ENCODE measurements at places on chromosomes 5 and 9. TPM values are rescaled to one million over a fixed set of nuclear protein-coding genes. Genes with fewer than 3 reads are reported as not detected.

- peak; percentile 91 for DNase-seq
Measured at GRCh38 chr5:124735169-124735858, 11.1 kb downstream of the ZNF608 start.

DNA sequence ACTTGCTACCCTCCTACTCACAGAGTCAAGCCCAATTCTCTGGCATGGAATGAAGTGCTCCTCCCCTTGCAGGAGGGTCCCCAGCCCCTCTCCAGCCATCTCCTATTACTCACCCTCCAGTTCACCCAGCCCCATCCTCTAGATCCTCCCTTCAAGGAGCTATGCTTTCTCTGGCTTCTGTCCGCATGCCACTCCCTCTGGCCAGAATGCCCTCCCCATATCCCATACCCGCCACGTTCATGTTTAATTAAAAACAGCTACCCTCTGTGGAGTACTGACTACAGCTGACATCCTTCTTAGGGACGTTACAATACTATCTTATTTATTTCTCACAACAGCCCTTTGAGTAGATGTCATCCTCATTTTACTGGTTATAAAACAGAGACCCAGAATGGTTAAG, 3.0 kb downstream of the F2R start:
- no peak for DNase-seq

DNA sequence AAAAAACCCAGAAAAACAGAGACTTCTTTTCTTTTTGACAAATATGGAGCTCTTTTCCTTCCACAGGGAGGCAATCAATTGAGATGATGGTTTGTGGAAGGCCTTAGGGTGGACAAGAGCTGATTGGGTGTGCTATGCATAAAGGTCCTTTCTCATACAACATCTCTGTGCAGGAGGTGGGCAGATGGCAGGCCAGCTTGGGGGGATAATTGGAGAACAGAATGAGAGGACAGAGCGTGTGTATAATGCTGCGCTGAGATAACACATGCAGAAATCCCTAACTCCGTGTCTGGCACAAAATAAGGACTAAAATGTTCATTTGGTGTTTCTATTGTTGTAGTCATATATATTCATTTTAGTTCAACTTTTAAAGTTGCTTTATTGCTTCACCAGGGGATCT, 159.0 kb upstream of the MEF2C start:
- no peak for DNase-seq

DNA sequence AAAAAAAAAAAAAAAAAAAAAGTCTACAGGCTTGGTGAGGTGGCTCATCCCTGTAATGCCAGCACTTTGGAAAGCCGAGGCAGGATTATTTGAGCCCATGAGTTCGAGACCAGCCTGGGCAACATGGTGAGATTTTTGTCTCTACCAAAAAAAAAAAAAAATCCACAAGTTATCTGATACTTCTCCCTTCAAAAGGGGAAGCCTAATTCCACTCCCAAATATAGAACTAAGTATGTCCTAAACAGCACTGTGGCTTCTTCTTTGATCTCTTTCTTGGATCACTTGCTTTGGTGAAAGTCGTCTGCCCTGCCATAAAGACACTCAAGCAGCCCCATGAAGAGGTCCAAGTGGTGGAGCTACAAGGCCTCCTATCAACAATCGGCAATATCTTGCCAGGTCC, 18.8 kb upstream of the STING1 start:
- no peak for DNase-seq

GRCh38 chr9:37856551-37856950, 47.4 kb downstream of the SLC25A51 start:
- DNase-seq = no peak

Gene SLC34A3
- total RNA-seq = not detected

Gene AK8
- 0.31 TPM for total RNA-seq

DNA sequence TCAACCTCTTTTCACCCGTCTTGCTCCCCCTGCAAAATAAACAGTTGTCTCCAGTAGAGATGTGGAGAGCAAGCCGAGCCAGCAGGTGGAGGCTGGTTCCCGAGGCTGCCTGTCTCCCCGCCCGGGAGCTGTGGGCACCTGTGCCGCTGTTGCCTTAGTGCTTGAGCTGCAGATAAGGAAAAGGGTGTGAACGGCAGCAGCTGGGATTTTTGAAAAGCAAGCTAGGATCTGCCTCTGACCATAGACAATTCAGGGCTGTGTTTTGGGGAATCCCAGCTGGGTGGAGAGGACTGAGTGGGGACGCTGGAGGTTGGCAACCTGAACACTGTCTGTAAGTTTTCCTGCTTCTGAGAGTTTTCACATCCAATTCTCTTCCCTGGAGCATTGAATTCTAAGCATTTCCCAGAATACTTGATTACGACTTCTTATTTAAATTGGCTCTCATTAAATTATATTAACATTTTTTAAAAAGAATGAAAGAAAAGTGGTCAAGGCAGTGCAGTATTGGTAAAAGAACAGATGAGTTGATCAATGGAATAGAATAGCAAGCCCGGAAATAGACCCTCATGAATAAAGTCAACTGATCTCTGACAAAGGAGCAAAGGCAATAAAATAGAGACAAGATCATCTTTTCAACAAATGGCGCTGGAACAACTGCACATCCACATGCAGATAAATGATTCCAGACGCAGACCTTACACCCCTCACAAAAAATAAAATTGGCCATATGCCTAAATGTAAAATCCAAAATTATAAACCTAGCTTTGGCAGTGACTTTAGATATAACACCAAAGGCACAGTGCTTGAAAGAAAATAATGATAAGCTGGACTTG, 9.7 kb downstream of the WNK2 start:
- DNase-seq = peak; percentile 72

GRCh38 chr9:134570151-134570621, 71.4 kb upstream of the COL5A1 start:
- DNase-seq = peak; percentile 83

DNA sequence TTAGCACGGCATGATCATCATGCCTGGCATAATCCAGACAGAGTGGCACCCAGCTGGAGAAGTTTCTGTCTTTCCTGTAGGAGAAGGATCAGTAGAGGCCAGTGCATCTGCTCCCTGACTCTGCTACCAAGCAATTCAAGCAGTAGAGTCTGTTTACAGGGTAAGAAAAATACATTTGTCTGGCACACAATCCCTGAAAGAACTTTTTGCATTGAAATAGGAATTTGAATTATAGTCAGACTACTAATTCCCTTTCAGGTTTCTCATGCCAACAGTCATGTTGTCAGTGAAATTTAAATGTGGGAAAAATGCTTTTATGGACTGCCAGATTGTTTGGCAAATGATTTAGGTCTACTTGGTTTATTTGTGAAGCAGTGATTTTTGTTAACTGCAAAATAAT, 125.6 kb downstream of the RAB3C start:
- peak; percentile 2 for DNase-seq

Gene SLC6A19
- total RNA-seq = not detected

Gene ACOT12
- total RNA-seq = not detected

DNA sequence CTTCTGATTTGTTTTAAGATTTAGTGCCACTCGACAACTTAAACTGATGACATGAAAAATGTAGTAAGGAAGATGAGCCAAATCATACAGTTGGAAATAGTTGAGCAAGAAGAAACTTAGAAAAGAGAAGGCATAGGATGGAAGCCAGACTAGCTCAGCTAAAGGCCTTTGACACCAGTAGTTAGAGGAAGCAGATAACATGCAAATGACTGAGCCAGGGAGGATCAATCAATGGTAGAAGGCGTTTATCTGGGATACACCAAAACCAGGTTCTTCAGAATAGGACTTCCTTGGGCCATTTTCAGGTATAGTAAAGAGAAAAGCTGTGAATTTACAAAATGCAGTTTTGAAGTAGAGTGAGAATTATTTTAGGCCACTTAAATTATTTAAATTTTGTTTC, 3.2 kb downstream of the TDRD7 start:
- DNase-seq = no peak

GRCh38 chr9:137128158-137128861, 10.6 kb upstream of the GRIN1 start:
- DNase-seq = peak; percentile 73

DNA sequence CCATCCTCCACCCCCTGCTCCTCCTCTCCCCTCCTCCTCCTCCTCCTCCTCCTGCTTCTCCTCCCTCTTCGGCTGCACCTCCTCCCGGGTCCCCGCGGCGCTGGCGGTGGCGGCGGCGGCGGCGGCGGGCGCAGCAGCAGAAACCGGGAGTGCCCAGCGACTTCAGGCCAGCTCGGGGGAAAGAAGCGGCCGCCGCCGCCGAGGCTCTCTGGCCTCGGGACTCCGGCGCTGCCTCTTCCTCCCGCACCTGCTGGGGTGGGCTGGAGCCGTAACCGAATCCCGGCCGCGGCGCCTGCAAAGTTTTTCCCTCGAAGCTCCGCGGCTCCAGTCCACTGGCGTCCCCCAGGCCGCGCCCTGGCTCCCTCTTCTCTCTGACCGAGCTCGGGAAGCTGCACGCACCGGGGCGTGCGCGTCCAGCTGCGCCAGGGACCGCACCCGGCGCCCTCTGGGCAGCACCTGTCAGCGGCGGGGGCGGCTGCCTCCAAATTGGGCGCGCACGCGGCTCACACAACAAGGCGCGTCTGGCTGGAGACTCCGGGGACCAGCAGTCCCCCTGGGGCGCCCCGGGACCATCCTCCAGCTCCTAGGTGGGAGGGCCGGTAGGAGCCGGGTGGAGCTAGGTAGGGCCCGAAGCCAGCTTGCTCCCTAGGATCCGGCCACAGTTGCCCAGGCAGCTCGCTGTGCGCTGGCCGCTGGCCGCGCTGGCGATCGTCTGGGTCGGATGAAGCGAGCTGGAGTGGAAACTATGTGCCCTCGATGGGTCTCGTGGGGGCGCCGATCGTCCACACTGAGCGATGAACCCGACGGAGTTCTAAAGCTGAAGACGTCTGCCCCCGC, at the start of gene MCTP1:
Gene MCTP1 (minus strand): TSS at position 523 of the 837 bp plus-strand sequence.
- peak; percentile 43 for DNase-seq

GRCh38 chr5:107274571-107274970, 396.2 kb downstream of the EFNA5 start:
- DNase-seq = no peak

DNA sequence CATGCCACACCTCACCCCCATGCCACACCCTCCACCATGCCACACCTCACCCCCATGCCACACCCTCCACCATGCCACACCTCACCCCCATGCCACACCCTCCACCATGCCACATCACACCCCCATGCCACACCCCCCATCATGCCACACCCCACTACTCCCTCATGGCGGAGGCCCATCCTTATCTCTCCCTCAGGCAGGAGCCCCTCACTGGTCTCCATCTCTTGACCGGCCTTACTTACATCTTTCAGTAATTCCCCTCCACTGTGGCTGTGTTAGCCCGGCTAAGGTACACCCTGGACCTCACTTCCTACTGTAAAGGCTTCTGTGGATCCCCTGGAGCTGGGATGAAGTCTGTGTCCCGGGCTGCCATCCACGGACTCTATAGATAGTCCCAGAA, 102.0 kb downstream of the OLFM1 start:
- DNase-seq = no peak

Gene NRARP
- 18.8 TPM for total RNA-seq

Gene CTSV
- 2.9 TPM for total RNA-seq

Gene SLC36A3
- not detected for total RNA-seq

DNA sequence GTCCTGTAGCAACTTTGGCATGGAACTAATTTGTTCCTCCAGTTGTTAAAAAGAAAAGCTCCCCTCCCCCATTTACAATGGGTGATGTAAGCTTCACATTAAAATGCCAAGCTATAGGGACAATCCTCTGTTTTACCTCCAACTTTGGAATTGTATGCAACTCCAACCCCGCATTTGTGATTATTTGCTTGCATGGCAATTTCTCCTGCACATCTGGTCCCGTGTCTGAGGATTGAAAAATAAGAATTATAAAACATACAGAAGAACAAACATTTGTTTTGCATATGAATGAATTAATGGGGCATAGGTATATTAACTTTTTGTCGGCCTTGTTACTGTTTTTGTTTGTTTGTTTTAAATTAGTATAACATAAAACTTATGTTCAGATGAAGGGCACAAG, 17.2 kb downstream of the PCSK1 start:
- no peak for DNase-seq

Gene PDZD2
- total RNA-seq = 28.6 TPM

Gene IRF1
- total RNA-seq = 10.7 TPM

GRCh38 chr5:123215929-123216702, 127.1 kb downstream of the PRDM6 start:
- DNase-seq = no peak

DNA sequence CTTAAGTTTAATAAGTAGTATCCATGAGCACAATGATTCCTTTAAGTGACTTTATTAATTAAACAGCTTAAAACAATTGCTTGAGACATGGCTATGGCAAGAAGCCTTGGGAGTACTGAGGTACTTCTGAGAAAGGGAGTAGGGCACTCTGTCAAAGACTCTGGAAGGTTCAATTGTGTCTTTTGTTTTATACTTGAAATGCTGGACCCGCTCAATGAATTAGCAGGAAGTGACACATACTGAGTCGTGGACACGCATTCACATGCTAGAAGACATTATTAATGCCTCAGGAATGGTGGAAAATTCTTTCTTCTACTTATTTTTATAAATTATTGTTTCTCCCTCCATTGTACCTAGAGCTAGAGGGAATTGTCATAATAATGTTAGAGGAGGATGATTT, 347.3 kb upstream of the ZNF608 start:
- no peak for DNase-seq

- no peak for DNase-seq
Measured at GRCh38 chr9:124455820-124456219, 5.6 kb downstream of the ADGRD2 start.

Gene DAB2
- total RNA-seq = 64.5 TPM

Gene SPATA31C1
- 0.21 TPM for total RNA-seq

Gene CXCL14
- total RNA-seq = 71.1 TPM

Gene C9orf152
- total RNA-seq = 2.3 TPM

- no peak for DNase-seq
Measured at GRCh38 chr5:167513381-167513780, 778.1 kb upstream of the WWC1 start.

DNA sequence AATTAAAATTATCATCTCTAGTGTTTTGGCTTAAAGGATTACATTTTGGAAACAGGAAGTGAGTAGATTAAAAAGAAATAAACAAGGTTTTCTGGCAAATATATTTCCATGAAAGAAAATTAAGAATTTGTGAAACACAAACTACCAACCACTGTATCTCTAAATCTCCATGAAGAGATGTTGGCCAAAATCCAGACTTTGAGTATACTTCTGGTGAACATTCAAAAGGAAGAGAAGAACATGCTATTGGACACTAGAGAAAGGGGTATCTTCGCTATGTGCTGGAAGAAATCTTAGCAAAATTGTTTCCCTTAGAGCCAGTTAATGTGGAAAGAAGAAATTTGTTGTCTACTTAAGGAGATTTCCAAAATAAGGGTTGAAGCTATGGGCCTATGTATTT, 710.4 kb upstream of the CTNND2 start:
- DNase-seq = peak; percentile 1

Gene SPARC
- total RNA-seq = 1,607 TPM

Gene ADAMTS2
- 61.1 TPM for total RNA-seq

GRCh38 chr5:133825631-133826289, 142.7 kb downstream of the C5orf15 start:
- DNase-seq = peak; percentile 82

All from tongue (tissue), 3 donors.